ENCODE measurements at places on chromosomes 6 and 20.

- DNase-seq: peak; percentile 94
These were observed 572 bp downstream of the ZNF341 start for GRCh38 chr20:33732166-33732970.

GRCh38 chr6:37637562-37638413 lies 59.9 kb downstream of the MDGA1 start:
- no peak for DNase-seq

DNA sequence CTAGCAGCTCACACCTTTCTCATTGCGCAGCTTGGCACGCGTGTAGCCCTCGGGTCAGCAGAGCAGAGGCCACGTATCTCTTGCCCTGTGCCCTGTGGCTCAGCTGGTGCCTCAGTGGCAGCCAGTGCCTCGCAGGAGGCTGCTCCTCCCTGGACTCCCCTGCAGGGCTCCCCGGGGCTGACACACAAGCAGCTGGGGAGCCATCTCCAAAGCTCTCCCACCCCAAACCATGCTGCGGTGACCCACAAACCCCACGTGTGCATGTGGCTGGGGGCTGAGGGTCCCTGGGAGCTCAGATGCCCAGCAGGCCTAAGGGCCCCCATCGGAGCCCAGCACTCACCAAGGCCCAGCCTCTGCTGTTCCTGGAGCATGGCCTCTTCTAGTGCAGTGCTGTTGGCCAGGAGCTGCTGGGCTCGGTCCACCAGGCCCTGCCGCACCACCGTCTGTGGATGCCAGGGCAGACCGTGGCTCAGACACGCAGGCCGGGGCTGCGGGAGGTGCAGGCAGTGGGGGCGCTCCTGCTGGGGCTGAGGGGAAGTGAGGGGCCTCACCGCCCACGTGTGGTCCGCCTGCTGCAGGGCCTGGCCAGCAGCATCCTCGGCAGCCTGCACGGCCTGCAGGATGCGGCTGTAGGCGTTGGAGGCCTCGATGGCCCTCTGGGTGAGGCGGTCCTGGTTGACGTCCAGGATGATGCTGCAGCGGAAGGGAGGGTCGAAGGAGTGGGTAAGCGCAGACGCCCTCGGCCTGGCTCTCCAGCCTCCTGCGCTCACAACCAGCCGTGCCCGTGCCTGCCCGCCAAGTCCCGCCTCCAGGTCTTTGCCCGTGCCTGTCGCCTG lies 13.8 kb downstream of the ADRM1 start:
- DNase-seq: no peak

DNA sequence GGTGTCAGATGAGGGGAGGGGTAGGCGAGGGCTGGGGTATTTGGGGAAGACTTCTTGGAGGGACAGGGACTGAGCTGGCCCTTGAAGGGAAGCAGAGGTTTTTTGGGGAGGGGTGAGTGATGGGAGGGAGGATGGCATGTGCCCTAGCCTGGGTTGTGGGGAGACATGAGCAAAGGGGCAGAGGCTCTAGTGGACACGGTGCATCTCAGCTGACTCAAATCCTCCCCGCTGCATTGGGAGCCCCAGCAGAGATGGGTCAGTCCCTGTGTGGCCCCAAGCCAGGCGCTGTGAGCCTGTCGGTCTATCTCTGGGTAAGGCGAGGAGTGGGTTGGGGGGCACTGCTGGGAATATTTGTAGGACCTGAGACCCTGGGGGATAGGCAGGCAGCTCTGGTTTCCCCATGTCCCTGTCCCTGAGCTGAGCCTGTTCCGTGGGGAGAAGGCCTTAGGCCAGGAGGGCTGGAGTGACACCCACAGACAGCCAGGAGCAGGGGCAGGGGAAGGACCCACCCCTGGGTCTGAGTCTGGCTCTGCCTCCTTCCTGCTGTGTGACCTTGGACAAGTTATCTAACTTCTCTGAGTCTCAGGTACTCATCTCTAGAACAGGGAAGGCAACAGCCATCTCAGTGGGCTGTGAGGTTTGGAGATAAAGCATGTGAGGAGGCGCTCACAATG lies 36.0 kb downstream of the SPDEF start:
- peak; percentile 36 for DNase-seq

GRCh38 chr6:152244998-152245630 lies 392.0 kb downstream of the SYNE1 start:
- no peak for DNase-seq

- no peak for DNase-seq
These were observed 133.9 kb downstream of the MYLK4 start for GRCh38 chr6:2616811-2617210.

DNA sequence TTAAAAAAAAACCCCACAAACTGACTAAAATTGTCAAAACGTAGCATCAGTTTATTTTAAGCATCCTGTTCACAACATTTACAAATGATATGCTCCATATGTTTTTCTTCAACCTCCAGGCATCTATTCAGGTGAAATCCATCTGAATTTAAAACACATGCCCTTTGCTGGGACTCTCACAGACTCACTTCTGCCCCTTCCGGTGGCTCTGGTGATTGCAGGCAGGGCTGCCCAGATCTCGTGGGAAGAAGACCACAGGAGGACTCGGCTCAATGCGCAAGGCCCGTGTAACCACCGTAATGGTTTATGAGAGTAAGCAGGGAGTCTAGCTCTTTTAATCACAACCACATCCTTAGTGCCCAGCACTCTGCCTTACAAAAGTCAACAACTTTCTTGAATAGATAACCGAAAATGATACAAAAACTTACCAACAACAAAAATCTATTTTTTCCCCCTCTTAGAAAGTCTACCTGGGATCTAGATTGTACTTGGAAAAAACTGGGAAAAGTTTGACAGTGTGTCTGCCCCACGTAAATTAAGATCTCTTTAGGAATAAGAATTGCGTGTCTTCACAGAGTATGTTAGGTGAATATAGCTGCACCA lies 139.1 kb downstream of the KIF16B start:
- DNase-seq: peak; percentile 96

GRCh38 chr20:51070621-51071020 lies 47.7 kb upstream of the KCNG1 start:
- no peak for DNase-seq

- no peak for DNase-seq
These were observed 55.0 kb downstream of the QKI start for GRCh38 chr6:163469459-163469985.

GRCh38 chr6:49328051-49328744 lies 134.9 kb downstream of the MMUT start:
- no peak for DNase-seq

DNA sequence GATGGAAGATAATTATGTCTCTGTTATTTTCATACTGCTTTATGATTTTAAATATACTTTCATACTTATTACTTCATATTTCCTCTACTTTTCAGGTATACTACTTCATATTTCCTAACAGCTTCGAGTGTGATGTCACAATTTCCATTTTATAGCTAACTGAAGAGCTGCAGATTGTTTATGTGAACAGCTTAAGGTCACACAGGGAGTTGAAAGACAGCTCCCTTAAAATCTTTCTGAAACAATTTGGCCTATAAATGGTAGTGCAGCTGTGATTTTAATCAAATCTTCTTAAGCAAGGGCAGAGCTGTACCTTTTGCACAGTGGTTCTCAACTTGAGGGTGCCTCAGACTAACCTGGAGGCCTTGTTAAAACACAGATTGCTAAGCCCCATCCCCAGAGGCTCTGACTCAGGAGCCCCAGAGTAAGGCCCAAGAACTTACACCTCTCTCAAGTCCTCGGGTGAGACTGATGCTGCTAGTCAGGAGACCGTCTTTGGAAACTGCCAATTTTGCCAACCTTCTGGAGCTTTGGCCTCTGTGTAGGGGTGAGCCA lies 347.0 kb upstream of the HSF2 start:
- no peak for DNase-seq

- DNase-seq: peak; percentile 30
These were observed 41.6 kb upstream of the SPDEF start for GRCh38 chr6:34597605-34598353.

- no peak for DNase-seq
These were observed 139.3 kb upstream of the COL21A1 start for GRCh38 chr6:56386717-56387116.

DNA sequence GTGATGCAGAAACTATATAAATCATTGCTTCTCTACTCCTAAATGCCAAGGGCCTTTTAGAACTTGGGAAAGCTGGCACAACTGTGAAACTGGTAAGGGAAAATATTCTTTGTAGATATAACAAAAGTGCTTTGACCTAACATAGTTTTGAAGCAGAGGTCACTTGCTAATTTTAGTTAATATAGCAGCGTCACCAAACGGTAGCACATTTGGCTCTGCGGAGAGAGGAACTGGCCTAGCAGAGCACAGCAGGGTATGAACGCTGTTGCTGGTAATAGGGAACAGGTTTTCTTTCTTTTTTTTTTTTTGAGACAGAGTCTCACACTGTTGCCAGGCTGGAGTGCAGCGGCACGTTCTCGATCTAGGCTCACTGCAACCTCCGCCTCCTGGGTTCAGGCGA lies 67.4 kb downstream of the ECT2L start:
- no peak for DNase-seq

DNA sequence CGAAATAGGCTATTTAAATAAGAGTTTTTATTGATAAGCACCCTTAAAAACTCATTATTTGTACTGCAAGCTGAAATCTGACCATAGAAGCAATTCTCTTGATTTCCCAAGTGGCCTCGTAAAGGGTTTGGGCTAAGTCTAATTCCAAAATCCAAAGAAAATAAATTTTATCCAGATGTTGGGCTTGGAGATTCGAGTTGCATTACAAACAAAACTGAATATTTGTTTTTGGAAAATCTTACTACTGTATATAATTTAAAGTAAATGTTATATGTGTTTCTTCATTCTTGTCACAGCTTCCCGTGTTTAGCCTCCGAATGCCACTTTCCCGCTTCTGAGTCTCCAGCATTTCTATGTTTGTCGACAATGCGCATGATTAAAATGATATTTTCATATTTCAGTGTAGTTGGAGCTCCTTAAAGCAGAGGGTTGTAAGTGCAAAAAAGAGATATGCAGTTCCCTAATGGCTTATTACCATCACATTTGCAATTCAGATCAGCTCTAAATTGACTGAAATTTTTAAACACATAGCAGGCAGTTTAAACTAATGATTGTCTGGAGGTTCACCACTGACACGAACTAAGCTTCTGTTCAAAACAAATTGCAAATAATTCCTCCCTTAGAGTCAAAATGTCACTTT lies 47.0 kb downstream of the PRL start:
- DNase-seq: no peak

- DNase-seq: no peak
These were observed 16.1 kb upstream of the LMBRD1 start for GRCh38 chr6:69812746-69813427.

- no peak for DNase-seq
These were observed 313.3 kb downstream of the RNGTT start for GRCh38 chr6:88650029-88650619.

GRCh38 chr20:10263385-10264165 lies 44.9 kb downstream of the SNAP25 start:
- no peak for DNase-seq

- no peak for DNase-seq
These were observed 54.3 kb upstream of the IYD start for GRCh38 chr6:150314230-150315188.

DNA sequence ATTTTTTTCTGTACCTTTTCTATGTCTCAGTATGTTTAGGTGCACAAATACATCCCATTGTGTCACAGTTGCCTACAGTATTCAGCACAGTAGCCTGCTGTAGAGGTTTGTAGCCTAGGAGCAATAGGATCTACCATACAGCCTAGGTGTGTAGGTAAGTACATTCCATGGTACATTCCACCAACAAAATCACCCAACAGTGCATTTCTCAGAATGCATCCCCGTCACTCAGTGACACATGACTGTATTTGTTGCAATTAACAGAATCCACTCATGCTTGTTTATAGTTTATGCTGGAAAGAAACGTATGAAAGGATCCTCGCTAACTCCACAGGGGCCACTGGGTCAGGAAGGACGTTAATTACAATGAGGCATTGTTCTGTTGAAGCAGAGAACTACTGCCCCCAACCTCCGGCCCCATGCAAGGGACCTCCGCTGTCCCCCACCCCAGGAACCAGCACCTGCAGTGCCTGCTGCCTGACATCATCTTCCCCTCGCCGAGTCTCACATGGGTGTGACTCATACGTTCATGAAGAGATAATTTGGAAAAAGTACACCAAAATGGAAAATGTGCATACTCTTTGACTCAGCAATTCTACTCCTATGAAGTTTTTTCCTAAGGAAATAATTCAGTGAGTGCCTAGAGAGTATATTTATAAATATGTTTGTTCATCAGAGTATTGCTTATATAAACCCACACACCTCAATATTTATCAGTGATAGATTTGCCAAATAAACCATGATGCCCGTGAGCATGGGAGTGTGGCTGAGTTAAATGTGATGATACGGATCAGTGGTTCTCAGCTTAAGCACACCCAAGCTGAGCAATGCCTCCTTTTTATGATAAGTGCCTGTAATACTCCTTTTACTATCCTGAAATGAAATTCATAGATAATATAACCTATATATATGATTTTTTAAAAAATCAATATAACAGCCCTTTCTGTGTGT lies 156.4 kb upstream of the ECI2 start:
- no peak for DNase-seq

DNA sequence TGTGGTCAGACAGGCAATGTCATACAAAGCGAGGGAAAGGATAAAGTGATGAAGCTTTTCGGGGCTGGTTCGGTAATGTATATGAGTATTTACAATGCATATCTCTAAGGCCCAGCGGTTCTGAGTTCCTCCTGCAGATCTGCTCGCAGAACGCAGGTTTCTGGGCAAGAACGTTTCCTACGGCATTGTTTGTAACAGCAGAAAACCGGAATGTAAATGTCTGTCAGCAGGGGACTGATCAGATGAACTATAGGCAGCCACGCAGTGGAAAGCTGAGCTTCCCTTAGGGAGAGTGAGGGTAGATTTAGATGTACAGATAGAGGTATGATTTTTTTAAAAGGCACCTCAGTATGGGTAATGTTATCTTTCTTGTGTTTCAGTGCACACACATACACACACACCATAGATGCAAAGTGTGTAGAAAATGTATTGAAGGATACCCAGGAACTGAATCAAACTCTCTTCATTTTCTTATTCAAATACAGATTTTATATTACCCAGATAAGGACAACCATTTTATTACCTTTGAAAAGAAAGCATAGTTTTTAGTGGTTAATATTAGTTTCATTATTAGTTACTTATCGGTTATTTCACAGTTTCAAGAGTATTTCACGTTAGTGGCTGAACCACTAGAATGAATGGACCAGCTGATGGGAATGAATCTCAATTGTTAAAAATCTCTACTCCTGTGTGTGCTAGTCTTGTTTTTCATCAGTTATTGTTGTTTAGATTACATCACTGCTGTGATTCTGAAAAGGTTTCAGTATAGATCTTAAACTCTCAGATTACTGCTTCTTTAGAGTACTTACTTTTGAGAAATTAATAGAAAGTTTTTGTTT lies 56.2 kb downstream of the SNX9 start:
- no peak for DNase-seq

GRCh38 chr20:13857961-13858360 lies 73.1 kb downstream of the NDUFAF5 start:
- no peak for DNase-seq

DNA sequence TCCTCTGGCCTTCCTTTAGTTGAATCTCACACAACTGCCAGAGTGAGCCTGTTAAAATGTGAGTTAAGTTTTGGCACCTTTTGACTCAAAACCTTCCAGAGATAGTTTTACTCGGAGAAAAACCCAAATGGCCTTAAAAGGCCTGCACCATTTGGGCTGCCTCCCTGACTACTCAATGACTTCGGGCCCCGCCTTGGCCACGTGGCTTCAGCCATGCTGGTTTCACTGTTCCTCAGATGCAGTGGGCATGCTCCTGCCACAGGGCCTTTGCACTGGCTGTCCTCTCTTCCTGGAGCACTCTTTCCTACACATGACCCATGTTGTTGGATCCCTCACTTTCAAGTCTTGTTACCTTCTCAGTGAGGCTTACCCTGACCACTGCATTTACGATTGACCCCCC lies 18.3 kb downstream of the VEGFA start:
- no peak for DNase-seq

GRCh38 chr6:31614075-31614619 lies 887 bp upstream of the AIF1 start:
- DNase-seq: no peak
